ENCODE measurements at places on chromosomes 12 and 14.

DNA sequence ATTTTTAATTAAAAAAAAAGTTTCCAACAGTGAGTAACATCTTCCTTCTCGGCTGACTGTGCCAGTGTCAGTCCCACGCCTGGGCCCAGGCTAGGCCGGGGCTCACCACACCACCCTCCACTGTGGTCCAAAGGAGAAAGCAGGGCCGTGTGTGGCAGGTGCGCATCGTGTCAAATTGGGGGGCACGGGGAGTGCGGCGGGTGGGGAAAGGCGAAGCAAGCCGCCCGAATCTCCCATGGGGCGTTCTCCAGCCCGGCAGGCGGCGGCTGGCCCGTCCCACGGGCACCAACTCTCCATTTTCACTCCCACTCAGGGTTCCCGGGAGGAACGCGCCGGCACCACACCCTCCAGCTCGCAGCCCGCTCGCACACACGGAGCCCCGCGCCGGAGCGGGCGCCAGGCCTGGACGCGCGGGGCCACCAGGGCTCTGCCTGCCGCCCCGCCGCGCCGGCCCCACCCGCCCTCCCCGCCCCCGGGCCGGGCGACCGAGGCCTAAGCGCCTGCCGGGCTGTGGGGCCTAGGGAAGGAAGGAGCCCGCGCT lies 604 bp downstream of the EEA1 start:
- no peak for DNase-seq

GRCh38 chr12:126139355-126139754 lies 1074.1 kb downstream of the AACS start:
- no peak for DNase-seq

DNA sequence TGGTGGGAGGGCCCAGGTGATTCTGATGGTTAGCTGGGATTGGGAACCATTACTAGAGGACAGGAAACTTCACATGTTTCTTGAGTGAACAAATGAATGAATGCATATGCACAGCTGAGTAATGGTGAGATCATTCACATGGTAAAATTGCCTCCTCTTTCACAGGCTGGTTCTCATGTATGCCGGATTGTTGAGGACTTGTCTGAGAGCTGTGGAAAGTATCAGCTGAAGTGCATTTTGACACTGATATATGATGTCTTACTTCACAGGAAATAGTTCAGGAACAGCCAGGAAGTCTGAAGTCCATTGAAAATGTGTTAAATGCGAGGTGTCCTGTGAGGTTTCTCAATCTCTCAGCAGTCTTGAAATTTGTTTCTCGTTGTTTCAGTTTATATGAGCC lies 77.6 kb upstream of the DACT1 start:
- peak; percentile 25 for DNase-seq

GRCh38 chr12:109871668-109872314 lies 8.6 kb downstream of the GLTP start:
- DNase-seq = no peak

DNA sequence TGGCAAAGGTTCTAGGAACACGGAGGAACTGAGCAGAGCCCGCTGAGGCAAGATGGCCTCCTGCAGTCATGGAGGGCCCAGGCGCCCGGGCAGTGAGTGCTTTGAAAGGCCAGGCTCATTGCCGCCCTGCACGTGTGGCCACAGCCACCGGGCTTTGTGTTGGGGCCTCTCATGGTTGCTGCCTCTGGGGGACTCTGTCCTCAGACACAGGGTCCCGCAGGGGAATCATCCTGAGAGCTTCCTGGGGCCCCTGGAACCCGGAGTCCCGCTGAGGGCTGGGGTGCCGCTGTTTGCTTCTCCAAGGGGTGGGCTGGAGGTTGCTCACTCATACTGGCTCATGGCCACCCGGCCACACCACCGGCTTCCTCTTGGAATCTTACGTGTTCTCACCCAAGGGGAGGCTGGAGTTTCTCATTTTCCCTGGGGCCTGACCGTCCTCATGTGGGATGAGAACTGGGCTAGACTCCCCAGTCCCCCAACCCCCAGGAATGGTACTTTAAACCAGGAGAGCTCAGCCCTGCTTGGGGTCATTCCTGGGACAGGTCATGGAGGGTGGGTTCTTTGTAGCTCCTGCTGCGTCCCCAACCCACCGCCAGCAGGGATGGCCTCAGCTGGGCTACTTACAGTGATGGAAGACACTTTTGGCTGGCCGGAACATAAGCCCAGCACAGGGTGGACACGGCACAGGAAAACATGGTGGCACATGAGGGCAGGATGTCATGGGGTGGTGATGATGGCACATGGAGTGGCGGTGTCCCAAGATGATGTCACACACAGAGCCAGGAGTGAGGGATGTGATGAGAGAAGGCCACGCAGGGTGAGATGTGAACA lies 21.1 kb upstream of the LRTM2 start:
- DNase-seq = no peak

DNA sequence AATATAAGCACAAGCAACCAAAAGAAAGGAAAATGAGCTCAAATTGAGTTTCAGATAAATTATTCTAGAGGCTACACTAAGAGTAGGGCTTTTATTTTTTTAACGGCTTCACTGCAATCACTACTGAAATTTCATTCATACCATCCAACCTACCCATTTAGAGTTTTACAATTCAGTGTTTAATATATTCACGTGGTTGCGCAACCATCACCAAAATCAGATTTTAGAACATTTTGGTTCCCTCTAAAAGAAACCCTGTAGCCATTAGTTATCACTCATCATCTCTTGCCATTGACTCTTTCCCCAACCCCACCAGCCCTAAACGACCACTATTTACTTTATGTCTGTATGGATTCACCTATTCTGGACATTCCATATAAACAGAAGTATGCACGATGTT lies 401.5 kb downstream of the MDGA2 start:
- no peak for DNase-seq

DNA sequence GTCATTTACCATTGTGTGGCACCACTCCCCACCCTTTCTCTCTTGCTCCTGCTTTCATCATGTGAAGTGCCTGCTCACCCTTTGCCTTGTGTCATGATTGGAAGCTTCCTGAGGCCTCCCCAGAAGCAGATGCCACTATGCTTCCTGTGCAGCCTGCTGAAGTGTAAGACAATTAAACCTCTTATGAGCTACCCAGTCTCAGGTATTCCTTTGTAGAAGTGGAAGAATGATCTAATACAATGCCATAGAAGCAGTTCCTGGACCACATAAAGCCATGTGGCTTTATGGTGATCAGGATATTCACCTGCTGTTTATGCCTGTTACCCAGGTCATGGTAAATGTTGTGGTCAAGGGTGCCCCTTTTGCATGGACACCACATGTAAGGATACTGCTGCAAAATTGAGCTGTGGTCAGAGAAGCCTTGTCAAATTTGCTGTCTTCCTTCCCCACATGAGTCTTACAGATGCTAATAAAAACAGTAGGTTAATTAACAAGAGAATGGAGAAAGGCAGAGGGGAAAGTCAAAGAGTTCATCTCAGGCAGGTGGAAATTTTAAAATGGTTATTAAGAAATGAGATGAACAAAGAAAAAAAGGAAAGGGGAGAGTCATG lies 112.8 kb upstream of the IFNG-AS1 start:
- no peak for DNase-seq

DNA sequence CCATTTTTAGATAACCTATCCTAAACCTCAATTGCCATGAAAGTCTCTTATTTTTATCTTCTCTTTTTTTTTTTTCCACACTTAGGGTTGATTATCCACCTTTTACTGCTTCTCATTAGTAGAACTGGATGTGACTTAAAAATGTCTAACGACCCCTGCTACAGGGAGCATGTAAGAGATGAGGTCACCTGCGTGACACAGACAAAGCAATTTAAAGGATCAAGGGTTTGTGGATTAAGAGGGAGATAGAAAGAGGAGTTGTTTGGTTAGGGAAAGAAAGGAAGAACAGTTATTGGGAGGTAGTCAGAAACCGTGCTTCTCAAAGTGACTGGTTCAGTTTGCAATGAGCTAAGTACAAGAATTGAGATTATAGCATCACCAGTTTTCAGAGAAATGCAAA lies 239.1 kb downstream of the ALX1 start:
- no peak for DNase-seq

- DNase-seq = no peak
Observed at GRCh38 chr12:57753756-57754337, 1.1 kb upstream of the MARCHF9 start.

- DNase-seq = no peak
Observed at GRCh38 chr14:51996148-51996746, 6.9 kb downstream of the RTRAF start.

GRCh38 chr12:79546466-79547043 lies 144.2 kb downstream of the PAWR start:
- no peak for DNase-seq

GRCh38 chr12:16165506-16165905 lies 112.0 kb downstream of the SLC15A5 start:
- peak; percentile 20 for DNase-seq

DNA sequence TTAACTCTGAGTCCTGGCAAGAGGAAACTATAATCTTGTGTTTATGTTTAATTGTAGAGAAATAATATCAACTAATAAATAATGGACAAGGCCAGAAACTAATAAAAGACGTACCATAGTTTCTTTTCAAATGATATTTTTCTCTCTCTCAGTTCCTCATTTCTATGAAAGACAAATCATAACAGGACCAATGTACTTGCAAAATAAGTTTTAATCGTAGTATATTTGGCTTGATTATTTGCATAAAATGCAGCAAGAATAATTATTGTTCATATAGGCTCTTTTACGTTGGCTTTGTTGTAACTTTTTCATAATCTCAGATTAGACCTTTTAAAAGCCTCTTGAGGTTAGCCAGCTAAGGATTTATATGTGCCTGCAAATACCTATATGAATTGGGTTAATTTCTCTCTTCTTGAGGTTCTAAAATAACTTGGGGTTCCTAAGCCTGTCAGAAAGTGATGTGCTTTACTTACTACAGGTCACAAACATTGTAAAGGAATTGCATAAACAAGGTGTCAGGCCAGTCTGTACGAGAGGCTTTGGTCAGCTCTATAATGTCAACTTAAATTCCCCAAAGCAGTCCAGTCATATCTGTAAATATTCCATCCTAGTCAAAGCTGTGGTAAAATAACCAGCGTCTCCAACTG lies 152.8 kb upstream of the PTPRQ start:
- no peak for DNase-seq

- peak; percentile 85 for DNase-seq
Observed at GRCh38 chr12:27899151-27899661, 73.3 kb downstream of the PTHLH start.

DNA sequence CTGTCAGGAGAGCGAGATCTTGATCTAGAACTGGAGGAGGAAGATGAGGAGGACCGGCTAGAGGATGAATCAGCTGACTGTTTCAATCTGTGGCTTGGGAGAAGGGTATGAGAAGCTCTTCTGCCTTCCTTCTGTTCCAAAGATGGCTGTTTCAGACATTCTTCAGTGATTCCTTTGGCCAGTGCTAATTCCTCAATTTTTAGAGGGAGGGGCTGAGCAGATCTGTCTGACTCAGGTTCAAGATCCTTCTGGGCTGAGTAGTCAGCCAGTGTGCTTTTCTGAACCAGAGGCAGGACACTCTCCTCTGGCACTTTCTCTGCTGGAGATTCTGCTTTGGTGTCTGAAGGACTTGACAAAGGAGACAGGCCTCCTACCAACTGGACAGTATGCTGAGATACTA lies 15.2 kb downstream of the ACIN1 start:
- DNase-seq = no peak

GRCh38 chr12:121719926-121720414 lies 7.4 kb downstream of the TMEM120B start:
- DNase-seq = peak; percentile 82

DNA sequence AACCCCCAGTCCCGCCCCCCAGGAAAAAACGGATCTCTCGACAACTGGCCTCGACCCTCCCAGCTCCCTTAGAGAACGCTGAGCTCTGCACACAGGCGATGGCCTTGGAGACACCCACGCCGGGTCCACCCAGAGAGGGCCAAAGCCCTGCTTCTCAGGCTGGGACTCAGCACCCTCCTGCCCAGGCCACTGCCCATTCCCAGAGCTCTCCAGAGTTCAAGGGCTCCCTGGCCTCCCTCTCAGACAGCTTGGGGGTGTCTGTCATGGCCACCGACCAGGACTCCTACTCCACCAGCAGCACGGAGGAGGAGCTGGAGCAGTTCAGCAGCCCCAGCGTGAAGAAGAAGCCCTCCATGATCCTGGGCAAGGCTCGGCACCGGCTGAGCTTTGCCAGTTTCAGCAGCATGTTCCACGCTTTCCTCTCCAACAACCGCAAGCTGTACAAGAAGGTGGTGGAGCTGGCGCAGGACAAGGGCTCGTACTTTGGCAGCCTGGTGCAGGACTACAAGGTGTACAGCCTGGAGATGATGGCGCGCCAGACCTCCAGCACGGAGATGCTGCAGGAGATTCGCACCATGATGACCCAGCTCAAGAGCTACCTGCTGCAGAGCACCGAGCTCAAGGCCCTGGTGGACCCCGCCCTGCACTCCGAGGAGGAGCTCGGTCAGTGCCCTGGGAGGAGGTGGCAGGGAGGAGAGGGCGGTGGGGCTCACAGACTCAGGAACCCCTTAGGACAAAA lies 95.8 kb downstream of the LGMN start:
- DNase-seq = no peak

All from HS-5 (cell line).